Trophoblast cell (in vitro differentiated cells and primary cell): ENCODE measurements at places on chromosomes 3 and 15.

GRCh38 chr15:41801850-41802455 lies 25.9 kb upstream of the JMJD7 start:
- H3K36me3 ChIP-seq = peaks cover 8% of the 10 kb centered on the region
- H3K4me1 ChIP-seq = peaks cover 41% of the 10 kb centered on the region
- DNase-seq = peak; percentile 27
- no peak overlapping the region for H3K4me3 ChIP-seq
- no peak overlapping the region for H3K27ac ChIP-seq

DNA sequence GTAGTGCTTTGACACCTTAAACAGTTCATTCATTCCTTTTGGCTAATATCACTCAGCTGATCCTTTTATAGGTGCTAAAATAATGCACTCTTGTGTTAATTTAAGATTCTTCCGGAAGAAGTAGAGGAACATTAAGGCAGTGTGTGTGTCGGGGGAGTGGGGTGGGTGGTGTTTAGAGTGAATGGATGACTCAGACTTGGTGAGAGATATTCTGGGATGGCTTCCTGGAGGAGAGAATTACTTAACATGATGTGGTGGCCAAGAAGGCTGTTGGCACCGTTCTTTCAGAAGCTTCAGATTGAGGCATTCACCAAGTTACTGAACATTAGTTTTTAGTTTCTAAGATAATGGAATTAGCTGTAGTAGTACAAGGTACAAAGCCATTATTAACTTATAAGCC lies 125.6 kb upstream of the ROPN1 start:
- H3K27me3 ChIP-seq = no peaks in the 10 kb centered on the region
- no peak overlapping the region for H3K27ac ChIP-seq
- no peak overlapping the region for H3K4me3 ChIP-seq
- no peak for DNase-seq
- peaks cover 20% of the 10 kb centered on the region for H3K4me1 ChIP-seq
- no peaks in the 10 kb centered on the region for H3K36me3 ChIP-seq

GRCh38 chr3:50806806-50807205 lies 132.1 kb downstream of the DOCK3 start:
- peak; percentile 90 for DNase-seq
- H3K36me3 ChIP-seq = peaks cover 6% of the 10 kb centered on the region
- H3K27me3 ChIP-seq = no peaks in the 10 kb centered on the region
- H3K4me1 ChIP-seq = peaks cover 23% of the 10 kb centered on the region
- H3K4me3 ChIP-seq = no peak overlapping the region

DNA sequence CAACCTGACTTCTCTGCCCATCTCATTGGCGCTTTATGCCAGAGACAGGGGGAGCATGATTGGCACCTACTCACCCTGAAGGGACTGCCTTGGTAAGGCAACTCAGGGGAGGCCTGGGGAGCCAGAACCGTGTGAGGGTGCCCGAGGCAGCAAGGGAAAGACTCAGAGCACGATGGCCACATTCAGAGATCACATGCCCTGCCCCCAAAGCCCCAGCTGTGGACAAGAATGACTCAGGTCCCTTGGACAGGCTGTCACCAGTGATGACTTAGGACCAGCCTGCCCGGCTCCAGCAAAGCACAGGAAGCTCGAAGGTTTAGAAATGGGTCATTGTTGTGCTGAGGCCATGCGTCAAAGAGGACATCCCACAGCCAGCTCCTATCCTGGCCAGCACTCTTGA lies 49.1 kb upstream of the LIMD1 start:
- no peak overlapping the region for H3K4me3 ChIP-seq
- no peak overlapping the region for H3K27ac ChIP-seq
- peaks cover 10% of the 10 kb centered on the region for H3K36me3 ChIP-seq
- H3K27me3 ChIP-seq = no peaks in the 10 kb centered on the region
- DNase-seq = peak; percentile 15
- H3K4me1 ChIP-seq = peaks cover 4% of the 10 kb centered on the region

GRCh38 chr3:65342084-65342683 lies 654.4 kb upstream of the ADAMTS9 start:
- no peak overlapping the region for H3K4me3 ChIP-seq
- H3K27ac ChIP-seq = no peak overlapping the region
- H3K4me1 ChIP-seq = no peaks in the 10 kb centered on the region

DNA sequence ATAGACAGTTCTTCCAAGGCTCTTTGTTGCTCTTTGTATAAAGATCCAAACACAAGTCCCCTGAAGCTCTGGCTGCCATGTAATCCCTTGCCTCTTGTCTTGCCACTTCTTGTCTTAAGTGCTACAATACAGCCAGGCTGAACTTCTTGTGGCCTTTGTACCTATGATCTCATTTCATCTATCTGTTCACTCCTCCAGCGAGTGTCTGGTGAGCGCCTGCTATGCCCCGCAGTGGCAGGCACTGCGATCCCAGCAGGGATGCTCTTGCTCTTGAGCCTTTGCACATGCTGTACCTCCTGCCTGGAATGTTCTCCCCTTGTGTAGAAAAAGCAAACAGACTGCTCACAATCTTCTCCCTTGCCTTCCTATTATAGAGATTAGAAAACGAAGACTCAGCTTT lies 81.9 kb upstream of the ADPGK start:
- no peak overlapping the region for H3K4me3 ChIP-seq
- no peak overlapping the region for H3K27ac ChIP-seq
- DNase-seq = no peak
- peaks cover 4% of the 10 kb centered on the region for H3K4me1 ChIP-seq

DNA sequence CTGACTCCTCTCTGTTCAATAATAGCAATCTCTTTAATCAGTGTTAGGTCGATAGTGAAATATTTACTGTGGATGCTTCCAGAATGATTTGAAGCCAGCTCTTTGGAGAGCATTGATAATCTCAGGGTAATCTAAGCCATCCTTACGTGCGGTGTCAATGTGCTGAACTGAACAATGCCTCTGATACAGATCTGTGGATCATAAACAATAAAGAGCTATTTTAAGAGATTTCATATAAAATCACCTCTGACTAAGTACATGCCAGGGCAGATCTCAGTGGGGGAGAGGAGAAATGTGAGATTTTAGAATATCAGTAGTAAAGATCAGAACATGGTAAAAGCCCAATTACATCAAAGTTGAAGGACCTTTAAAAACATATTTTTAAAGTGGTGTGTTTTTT lies 319.3 kb upstream of the GBE1 start:
- H3K4me1 ChIP-seq = no peaks in the 10 kb centered on the region
- H3K4me3 ChIP-seq = no peak overlapping the region
- H3K27ac ChIP-seq = peak overlapping the region; percentile 15

DNA sequence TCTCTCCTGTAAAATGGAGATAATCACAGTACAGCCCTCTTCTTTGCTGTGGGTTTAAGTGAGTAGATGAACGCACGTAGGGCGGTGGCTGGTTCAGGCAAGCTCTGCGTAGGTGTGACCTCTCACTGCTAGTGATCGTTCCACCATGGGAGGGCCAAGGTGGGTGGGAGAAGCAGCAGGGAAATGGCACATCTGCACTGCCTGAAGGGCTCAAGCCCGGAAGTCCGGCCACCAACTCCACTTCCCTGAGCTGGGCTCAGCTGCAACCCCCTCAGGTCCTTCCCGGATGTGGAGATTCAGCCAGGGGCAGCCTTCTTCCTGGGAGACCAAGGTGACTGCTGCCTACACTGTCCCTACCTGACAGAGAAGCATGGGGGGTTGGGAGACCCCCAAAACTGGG lies 102.9 kb downstream of the ADCY5 start:
- H3K27me3 ChIP-seq = no peaks in the 10 kb centered on the region
- H3K4me3 ChIP-seq = no peak overlapping the region
- H3K4me1 ChIP-seq = peaks cover 22% of the 10 kb centered on the region
- no peak overlapping the region for H3K27ac ChIP-seq
- no peak for DNase-seq

DNA sequence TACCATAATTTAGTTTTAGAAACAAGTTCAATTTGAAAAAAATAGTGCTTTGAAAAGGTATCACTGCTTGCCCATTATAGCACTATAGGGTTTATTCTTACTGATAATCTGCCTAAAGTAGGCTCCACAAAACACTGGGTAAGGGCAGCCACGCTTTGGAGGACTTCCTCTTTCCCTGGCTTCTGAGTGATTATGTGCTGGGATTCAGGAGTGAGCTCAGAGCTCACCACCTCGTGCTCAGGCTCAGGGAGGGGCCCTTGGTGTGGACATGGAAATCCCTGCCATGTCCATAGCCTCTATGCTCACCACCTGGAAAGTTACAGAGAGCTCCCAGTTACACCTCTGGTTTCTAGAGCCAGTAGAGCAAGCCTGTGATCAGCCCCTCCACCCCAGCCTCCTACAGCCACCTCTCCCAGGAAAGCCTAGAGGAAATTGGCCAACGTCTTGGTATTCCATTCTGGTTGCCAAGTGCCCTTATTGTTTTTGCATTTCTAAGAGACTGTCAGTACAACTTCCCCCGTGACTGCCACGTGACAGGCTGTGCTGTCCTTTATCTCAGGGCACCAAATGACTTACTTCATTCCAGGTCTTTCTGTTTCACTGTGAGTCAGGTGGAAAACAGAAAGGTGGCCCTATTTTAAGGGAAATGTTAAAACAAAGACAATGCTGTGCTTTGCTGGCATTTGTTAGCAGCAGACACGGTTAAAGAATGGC lies 316.0 kb downstream of the RORA start:
- H3K27ac ChIP-seq = no peak overlapping the region
- no peaks in the 10 kb centered on the region for H3K27me3 ChIP-seq
- H3K36me3 ChIP-seq = no peaks in the 10 kb centered on the region

DNA sequence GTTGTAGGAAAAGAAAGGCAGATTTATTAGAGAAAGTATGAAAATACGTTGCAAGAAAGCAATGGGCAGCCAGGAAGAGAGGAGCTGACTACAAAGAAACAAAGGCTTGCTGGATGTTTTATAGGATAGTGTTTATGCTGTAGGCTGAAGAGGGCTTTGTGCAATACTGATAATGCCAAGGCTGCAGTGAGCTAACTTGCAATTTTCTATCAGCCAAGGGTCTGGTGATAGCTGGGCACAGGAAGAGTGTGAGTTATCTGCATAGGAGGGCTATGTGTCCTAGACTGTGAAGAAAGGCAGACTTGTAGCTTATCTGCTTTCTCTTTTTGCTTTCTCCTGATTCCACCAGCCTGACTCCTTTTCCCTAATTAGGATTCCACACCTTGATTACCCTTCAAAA lies 51.3 kb upstream of the OSBPL11 start:
- H3K4me1 ChIP-seq = peaks cover 11% of the 10 kb centered on the region
- DNase-seq = no peak
- H3K36me3 ChIP-seq = no peaks in the 10 kb centered on the region
- no peaks in the 10 kb centered on the region for H3K27me3 ChIP-seq
- H3K27ac ChIP-seq = peak overlapping the region; percentile 58
- no peak overlapping the region for H3K4me3 ChIP-seq
